SK-MEL-5 (cell line): ENCODE measurements at places on chromosomes 3 and 15. TPM values are rescaled to one million over a fixed set of nuclear protein-coding genes. Genes with fewer than 3 reads are reported as not detected.

CFAP44 gene
- total RNA-seq: 2.9 and 3.7 TPM in 2 replicates

GP5 gene
- not detected in 2 replicates for total RNA-seq

CELF6 gene
- total RNA-seq: 0.24 TPM in 1 of 2 replicates, not detected in the other

CHL1 gene
- 106 and 113 TPM in 2 replicates for total RNA-seq

SLC24A5 gene
- 423 and 457 TPM in 2 replicates for total RNA-seq

- peak; percentile 67 for DNase-seq
Observed at GRCh38 chr15:70763950-70764730, 782 bp upstream of the UACA start.

DNA sequence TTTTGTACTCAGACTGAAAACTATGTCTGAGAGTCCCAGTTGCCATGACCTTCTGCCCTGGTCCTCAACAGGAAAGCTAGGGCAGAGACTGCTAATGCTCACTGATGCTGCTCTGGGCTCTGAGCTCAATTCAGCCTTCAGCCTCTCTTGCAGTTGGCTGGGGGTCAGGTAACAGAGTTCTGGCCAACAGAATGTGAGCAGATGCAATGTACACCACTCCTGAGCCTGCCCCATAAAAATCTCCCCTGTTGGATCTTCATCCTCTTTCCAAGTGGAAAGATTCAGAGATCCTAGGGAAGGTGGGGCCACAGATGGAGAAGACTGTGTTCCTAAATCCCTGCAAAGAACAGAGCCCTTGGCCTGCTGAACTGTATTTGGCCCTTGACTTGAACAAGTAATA, 87.8 kb downstream of the PDZRN3 start:
- no peak for DNase-seq

DNA sequence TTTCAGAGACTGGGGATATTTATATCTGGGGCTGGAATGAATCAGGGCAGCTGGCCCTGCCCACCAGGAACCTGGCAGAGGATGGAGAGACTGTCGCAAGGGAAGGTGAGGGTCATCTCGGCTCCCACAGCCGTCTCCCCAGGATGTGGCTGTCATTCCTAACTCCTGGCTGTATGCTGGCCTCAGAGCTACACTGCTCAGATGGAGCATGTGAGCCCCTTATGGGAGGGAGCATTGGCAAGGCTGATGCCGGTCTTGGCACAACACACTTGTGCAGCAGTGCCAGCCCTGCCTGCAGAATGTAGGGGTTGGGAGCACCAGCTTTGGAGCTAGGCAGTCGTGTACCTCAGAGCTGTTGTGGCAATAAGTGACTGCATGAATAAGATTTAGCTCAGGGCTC, 5.2 kb downstream of the RCCD1 start:
- DNase-seq: no peak

DNA sequence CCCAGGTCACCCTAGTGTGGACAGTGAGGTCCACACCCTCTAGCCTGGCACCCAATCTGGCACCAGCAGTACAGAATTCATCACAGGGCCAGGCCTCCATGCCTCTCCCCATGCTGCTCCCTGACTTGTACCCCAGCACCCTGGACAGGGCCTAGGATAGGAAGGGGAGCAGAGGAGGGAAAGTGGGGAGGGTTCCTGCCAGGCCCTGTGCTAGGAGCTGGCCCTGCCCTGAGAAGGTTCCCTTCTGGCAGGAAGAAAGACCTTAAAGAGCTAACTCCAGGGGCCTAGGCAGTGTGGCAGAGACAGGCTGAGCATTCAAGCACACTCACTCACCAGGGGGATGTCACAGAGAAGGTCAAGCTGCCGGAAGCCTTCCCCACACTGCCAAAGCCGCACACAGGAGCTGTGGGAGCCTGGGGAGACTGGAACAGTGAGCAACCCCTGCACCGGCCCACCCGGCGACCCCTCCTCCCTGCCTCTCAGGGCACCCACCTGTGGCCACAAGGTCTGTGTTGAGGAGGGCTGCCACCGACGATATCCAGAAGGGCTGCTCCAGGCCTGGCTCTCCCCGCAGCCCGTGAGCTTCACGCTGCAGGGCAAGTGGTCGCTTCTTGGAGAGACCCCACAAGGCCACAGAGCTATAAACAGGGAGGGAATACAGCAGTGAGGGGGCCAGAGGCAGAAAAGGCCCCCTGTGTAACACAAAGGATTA, 7.4 kb downstream of the RRP9 start:
- DNase-seq: no peak

DNA sequence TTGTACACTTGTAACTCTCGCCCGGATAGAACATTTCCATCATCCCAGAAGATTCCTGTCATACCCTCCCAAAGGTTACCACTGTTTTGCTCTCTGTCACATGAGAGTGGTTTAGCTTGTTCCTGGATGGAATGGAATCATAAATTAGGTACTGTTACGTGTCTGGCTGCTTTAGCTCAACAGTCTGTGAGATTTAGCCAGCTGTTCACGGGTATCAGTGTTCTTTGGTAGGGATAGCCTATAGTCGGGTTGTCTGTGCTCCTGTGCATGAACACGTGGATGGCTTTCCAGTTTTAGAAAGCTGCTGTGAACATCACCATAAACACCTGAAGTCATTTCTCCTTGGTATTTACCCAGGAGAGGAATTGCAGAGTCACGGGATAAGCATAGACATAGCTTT, 58.2 kb upstream of the NR2C2 start:
- no peak for DNase-seq

GRCh38 chr15:62929000-62929357, 113.6 kb upstream of the TPM1 start:
- DNase-seq: no peak

GRCh38 chr3:40994611-40995010, 204.7 kb upstream of the CTNNB1 start:
- no peak for DNase-seq

DNA sequence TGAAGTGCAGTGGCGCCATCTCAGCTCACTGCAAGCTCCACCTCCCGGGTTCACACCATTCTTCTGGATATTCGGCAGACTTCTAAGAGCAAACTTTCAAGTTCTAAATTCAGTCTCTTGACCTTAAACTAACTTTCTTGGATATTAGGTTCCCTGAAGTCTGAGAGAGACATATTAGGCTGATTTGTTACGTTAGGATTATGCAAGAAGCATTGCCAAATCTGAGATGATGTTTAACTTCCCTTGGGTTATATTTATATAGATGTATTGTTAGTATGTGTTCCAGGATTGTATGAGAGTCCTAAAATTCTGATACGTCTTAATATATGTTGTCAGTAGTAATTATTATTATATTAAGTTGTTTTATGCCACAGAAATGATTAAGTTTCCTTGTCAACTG, 80.1 kb downstream of the SLC6A1 start:
- no peak for DNase-seq

DNA sequence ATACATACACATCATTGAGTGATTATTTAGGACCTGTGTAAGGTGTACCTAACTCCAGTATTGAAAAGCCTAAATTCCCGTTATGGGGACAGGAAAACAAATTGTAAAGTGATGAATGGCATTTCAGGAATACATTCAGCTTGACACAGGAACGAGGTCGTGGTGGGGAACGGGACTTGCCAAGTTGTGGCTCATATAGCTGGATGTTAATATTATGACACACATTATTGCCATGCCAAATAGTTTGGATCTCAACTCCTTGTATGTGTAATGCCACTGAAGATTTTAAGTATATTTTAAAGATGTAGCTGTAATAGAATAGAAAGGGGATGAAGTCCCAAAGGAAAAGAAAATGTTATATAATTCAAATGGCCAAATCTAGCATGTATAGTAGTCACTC, 227.2 kb upstream of the GOLIM4 start:
- no peak for DNase-seq
